NT2/D1 (cell line): ENCODE measurements at places on chromosomes 13 and 19.

- no peak for DNase-seq
Observed at GRCh38 chr13:27289011-27289665, 18.5 kb downstream of the RASL11A start.

GRCh38 chr19:16135430-16136127, 7.9 kb upstream of the HSH2D start:
- no peak for DNase-seq

- DNase-seq = peak; percentile 49
Observed at GRCh38 chr13:92719868-92720267, 506.7 kb upstream of the GPC6 start.

- DNase-seq = no peak
Observed at GRCh38 chr19:50313812-50314536, 15.2 kb downstream of the KCNC3 start.

- DNase-seq = no peak
Observed at GRCh38 chr19:7137120-7137519, 67.6 kb downstream of the ZNF557 start.
